AG08396 (cell line): ENCODE measurements at places on chromosomes 6 and 20.

DNA sequence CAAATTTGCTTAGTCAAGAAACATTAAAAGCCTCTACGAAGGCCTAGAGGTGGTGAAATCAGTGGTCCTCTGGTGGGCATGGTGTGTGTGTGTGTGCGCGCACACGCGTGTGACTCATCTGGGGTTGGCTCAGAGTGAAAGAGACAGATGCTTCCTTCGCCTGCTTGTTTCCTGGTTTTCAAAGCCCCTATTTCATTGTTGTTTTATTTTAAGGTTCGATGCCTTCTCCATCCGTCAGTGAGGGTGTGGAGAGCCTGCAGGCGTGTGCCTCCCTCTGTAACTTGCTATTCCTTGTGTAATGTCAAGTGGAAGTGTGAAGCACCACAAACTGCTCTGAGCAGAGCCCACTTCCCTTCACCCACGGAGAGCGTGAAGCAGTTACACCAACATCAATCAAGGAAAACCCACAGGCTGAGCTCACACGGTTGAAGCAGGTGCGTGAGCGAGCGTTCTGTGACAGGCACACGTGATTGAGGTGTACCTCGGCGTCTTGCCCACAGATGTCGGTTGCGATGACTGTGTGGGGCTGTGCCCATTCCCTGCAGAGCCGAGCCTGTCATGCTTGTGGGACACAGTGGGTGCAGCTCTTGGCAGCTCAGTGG, 233.9 kb downstream of the PRL start:
- no peak for DNase-seq

DNA sequence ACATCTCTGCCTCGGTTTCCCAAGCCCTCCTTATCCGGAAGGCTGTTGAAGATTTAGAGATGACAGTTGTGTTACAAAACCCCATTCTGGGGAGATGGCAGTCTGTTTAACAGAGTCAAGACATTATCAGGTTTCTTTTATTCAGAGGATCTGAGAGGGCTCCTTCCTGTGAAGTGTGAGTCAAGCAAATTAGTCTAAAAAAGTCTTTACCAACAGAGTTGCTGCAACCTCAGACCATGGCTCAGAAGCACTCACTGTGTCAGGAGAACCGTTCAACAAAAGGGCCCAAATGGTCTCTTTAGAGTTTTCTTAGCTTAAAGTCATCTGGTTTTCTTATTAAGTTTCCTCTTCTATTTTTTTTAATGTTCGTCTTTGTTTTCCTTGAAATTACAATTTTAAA, 717.8 kb downstream of the EPM2A start:
- no peak for DNase-seq

GRCh38 chr20:38139156-38139912, 25.7 kb downstream of the TGM2 start:
- DNase-seq: no peak

- DNase-seq: peak; percentile 62
Measured at GRCh38 chr6:29702519-29703103, 20.6 kb upstream of the HLA-F start.

DNA sequence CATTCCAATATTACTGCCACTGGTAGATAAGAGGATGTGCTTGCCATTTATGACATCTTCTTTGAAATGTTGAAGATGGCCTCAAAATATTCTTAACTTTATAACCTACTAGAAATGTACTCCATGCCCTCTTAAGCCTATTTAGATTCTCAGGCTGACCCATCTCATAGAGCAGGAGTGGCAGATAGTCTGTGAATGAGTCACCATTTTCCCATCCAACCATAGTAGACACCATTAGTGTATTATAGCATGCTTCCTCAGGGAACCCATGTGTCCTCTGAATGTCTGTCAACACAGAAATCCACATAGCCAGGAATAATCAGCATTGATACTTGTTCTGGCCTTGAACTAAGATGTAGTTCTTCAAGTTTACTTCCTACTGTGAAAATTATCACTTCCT, 150.2 kb downstream of the IMPG1 start:
- no peak for DNase-seq

GRCh38 chr6:73041051-73041450, 184.2 kb downstream of the KHDC1L start:
- no peak for DNase-seq

DNA sequence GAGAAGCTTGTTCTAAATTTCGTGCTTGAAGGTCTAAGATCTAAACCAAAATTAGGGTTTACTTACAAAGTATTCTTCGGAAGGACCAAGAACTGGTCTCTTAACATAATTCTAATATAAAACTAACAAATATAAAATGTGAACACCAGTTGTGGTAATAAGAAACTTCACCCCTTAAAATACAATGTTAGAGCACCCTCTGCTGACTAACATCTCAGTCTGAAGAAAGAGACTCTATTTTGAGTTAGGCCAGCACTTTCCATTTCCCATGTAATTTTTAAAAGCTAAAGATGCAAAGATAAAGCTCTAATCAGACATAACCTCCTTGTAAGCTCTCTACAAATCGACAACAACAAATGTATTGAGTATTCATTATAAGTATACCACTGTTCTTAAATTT, 24.6 kb downstream of the ATG5 start:
- peak; percentile 12 for DNase-seq

DNA sequence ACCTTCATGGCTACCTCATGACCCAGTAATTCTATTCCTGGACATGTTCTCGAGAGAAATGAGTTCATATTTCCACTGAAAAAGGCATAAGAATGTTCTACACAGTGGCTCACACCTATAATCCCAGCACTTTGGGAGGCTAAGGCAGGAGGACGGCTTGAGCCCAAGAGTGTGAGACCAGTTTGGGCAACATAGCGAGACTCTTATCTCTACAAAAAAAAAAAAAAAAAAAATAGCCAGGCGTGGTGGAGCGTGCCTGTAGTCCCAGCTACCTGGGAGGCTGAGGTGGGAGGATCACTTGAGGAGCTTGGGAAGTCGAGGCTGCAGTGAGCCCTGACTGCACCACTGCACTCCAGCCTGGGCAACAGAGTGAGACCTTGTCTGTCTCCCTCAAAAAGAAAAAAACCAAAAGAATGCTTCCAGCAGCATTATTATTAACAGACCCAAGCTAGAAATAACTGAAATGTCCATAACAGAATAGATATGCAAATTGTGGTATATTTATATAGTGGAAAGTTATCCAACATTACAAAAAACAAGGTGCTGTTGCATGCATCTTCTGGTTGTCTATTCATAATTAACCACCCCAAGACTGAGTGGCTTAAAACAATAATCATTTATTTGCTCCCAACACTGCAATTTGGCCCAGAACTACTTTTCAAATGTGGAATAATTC, 9.4 kb upstream of the RAB44 start:
- no peak for DNase-seq

DNA sequence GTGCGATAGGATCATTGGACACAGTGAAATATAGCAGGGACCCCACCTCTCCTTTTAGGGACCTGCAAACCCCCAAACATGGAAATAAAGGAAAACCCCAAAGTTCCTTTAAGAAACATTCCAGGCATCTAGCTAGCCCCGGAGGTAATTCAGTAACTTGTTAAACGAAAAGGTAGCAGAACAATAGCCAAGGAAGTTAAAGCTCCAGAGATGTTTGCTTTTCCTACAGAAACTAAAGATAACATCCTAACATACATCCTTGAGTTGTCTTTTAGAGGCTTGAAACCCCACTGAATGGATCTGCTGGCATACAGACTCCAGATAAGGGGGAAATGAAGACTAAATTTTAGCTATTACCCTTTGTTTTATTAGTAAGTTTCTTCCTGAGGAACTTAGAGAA, 51.0 kb downstream of the FAM184A start:
- DNase-seq: no peak

- peak; percentile 31 for DNase-seq
Measured at GRCh38 chr6:105560611-105561066, 157.8 kb upstream of the PREP start.

DNA sequence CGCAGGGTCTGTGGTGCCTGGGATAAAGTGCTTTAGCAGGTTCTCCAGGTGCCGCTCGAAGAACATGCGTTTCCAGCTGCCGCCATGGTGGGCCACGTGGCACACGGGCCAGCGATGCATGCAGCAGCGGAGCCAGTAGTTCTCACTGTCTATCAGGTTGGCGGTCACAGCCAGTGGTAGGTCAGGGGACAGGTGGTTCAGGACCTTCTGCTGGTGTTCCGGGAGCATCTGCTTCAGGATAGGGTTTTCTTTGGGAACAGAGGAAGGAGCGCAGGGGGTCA, 16.0 kb downstream of the TMEM151B start:
- no peak for DNase-seq

DNA sequence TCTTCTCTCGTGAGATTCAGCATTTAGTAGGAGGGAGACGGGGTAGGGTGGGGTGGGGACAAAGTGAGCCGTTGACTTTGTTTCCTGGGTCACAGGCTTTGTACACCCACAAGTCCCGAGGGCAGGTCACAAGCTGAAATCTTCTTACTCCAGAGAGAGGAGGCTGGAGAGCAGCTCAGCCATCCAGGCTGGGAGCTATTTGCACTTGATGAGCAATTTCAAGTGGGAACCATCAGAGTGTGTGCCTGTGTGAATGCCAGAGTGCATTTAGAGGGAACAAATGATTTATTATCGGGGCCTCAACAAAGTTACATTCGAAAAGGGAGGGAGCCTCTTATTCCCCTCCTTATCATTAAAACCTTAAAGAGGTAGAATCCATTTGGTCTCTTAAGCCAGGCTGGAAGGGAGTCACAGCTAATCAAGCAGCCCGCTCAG, 155.7 kb upstream of the JARID2 start:
- no peak for DNase-seq

GRCh38 chr20:18176318-18176785, 38.7 kb downstream of the KAT14 start:
- no peak for DNase-seq

DNA sequence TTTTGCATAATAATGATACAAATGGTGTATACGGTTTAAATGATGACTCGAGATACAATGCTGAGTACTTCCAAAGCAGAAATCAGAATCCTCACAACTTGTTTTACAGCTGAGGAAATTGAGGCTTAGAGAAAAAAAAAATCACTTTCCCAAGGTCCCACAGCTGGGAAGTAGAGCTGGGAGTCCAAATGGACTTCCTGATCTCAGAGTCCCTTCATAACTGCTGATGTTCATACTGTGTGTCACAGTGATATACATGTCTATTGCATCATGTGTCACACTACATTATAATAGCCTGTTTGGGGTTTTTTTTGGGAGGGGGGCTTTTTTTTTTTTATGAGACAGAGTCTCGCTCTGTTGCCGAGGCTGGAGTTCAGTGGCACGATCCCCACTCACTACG, 8.5 kb downstream of the HM13 start:
- DNase-seq: no peak

GRCh38 chr20:667351-668034, 8.1 kb downstream of the SCRT2 start:
- DNase-seq: peak; percentile 74

- no peak for DNase-seq
Measured at GRCh38 chr6:90490030-90490716, 96.7 kb downstream of the MAP3K7 start.

DNA sequence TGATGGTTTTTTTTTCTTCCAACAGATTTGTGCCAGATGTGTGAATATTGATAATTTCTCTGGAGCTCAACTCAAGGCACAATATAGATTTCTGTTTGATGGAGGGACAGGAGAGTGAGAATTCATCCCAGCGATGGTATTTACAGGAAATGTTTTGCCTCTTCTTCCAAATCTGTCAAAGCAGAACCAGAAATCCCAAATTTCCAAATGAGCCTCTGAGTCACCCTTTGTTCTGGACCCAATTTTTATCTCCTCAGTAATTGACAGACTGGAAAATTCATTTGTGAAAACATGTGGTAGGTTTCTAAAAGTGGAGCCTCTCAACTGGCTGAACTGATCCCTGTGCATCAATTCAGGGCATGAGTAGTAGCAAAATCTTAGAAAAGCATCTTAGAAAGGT, 223.2 kb upstream of the TSHZ2 start:
- DNase-seq: no peak

DNA sequence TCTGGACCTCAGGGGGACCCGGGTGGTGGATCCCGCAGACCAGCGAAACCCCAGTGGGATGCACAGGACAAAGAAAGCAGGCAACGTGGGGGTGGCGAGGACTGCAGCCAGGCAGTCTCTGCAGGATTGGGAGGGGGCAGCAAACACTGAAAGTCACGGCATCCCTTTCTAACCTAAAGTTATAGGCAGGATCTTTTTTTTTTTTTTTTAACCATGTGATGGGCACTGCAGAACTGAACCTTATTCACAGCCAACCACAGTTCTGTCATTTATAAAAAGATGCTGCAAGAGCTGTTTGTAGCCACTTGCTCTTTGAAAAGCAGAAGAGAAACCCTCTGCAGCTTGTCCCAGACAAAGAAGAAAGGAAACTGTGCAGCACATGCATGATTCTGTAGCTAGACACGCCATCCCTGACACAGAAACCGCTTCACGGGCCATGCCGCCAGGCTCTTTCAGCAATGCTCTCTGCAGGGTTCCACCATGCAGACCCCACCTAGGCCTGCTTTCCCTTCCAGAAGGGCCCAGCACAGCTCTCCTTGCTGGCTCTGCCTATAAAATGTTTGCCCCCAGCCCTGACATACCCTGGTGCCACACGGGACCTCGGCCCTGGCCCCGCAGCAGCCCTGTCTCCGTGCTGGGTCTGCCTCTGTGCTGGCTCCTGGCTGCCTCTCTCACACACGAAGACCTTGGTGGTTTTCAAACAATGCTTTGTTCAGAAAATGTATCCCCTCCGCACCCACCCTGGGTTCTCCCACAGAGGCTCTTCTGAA, 70.8 kb downstream of the PYGB start:
- DNase-seq: no peak

GRCh38 chr6:167524261-167525111, 199.6 kb downstream of the TTLL2 start:
- DNase-seq: no peak

- no peak for DNase-seq
Measured at GRCh38 chr20:62381202-62381797, 5.6 kb upstream of the RPS21 start.

GRCh38 chr20:17225851-17226409, 910 bp upstream of the PCSK2 start:
- no peak for DNase-seq

DNA sequence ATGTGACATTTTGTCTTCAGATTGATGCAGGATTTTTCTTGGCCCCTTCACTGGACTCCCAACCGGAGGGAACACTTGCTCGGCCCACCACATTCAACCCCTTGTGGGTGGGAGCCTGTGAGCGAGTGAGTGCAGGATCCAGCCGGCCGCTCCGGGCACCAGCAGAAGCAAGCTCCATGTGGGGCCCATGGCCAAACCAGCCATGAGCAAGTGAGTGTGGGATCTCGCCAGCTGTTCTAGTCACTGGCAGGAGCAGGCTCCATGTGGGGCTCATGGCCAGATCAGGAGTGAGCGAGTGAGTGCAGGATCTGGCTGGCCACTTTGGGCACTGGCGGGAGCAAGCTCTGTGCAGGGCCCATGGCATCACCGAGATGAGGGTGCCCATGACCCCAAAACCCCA, 42.6 kb downstream of the OSTM1 start:
- no peak for DNase-seq
